Stimulated activated CD8-positive, alpha-beta memory T cell treated with anti-CD3 and anti-CD28 coated beads, Interleukin-15, amount 100 ng/mL, for 24 hours (primary cell): ENCODE measurements at places on chromosomes 16 and 17.

- no peak for DNase-seq
Measured at GRCh38 chr17:29136998-29137730, 43.0 kb downstream of the MYO18A start.

GRCh38 chr16:12314653-12315185 lies 338.2 kb downstream of the SNX29 start:
- no peak for DNase-seq

GRCh38 chr17:78027121-78027520 lies 68.6 kb downstream of the TNRC6C start:
- no peak for DNase-seq

GRCh38 chr17:65039336-65039988 lies 17.1 kb downstream of the GNA13 start:
- DNase-seq: no peak

GRCh38 chr17:16881239-16881924 lies 90.5 kb downstream of the TNFRSF13B start:
- DNase-seq: no peak
